SJCRH30 (cell line): ENCODE measurements at places on chromosomes 5 and 9. TPM values are rescaled to one million over a fixed set of nuclear protein-coding genes. Genes with fewer than 3 reads are reported as not detected.

The ADAM19 gene
- total RNA-seq = 45.1 and 50.0 TPM in 2 replicates

The EQTN gene
- total RNA-seq = not detected in 2 replicates

The C5orf52 gene
- not detected in 2 replicates for total RNA-seq

The MYOZ3 gene
- total RNA-seq = 0.02 TPM in 1 of 2 replicates, not detected in the other

The OBP2B gene
- not detected in 2 replicates for total RNA-seq
